GM10248 (cell line): ENCODE measurements at places on chromosomes 3 and 15.

DNA sequence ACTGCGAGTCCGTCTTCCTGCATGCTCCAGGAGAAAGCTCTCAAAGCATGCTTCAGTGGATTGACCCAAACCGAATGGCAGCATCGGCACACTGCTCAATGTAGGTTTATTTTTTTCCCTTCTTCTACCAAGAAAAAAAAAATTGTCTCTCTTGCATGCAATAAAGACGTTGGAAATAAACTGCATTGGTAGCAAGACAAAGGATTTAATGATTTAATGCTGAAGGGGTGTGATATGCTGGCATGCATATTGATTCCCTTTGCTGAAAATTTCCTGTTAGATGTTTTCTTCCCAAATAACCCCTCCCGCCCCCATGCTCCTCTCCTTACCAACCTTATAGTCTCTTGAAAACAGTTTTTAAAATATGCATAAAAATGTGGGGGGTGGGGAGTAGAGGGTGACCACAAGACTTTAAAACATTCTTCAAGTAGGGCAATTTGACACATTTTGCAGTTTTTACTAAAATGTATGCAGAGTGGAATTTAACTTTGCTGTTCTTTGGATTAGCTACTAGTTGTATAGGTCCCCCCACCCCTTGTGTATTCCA, 799 bp downstream of the RARB start:
- no peak for DNase-seq

DNA sequence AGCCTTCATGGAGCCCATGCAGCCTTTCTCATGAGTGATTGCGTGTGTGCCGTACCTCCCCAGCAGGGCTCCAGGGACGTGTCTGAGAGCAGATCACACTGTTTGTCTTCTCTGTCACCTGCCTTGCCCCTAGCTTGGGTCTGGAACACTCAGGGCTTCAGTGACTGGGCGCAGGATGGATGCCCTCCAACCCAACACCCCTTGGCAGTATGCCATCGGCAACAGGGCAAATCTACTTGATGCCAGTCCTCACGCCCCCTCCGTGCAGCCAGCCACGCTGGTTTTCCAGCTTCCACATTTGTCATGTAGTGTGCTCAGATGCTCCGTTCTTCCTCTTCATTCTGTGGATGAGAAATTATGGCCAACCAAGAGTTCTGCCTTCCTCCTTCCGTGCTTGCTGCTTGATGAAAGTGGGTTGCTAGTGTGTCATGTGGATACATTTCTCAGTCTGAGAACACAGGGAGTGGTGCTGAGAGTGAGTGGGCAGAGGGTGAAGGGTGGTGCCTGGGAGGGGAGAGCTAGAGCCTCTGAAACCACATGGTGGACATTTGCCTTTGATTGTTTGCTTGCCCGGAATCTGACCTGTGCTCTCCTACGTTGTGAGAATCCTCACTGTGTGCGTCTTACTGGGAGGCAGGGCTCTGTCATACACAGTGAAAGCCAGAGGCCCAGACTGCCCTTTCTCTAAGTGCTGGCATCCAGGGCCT, 97.2 kb downstream of the FAM43A start:
- DNase-seq: no peak

GRCh38 chr3:53530205-53530604, 35.8 kb downstream of the CACNA1D start:
- DNase-seq: no peak

DNA sequence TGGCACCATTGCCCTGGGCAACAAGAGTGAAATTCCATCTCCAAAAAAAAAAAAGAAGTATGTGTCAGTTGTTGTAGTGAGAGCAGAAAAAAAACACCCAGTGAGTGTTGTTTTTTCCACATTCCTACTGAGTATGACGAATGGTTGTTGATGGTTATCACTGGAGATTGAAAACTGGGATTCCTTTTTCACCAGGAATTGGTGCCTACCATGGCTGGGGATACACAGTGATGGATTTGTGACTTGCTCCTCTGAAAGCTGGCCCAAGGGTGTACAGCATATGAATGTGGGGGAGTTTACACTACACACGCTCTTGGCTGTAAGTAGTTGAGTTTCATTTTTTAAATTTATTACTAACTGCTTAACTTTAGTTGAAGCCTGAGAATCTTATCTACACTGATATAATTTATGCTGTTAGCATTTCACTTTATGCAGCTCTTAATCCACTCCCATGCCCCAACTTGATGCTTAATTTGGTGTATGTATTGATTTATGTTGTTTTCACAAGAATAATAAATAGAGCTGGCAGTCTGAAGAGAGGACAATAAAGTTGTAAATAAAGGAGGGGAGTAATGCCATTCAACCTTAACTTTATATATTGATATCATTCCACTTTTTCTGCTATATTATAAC, 56.0 kb upstream of the MME start:
- no peak for DNase-seq

- DNase-seq: no peak
Measured at GRCh38 chr3:4413467-4413866, 53.6 kb downstream of the SUMF1 start.

DNA sequence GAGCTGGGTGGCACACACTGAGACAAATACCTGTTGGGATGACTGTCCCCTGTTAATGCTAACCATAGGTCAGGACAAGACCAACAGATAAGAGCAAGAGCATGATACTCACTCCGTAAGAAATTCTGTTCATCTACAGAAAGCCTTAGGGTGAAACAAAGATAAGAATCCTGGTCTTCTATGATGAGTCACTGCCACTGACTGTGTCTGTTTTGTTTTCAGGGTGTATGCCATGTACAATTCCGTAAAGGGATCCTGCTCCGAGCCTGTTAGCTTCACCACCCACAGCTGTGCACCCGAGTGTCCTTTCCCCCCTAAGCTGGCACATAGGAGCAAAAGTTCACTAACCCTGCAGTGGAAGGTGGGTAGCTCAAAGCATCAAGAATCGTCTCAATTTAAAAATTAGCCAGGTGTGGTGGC, 141.1 kb downstream of the GHSR start:
- DNase-seq: no peak

DNA sequence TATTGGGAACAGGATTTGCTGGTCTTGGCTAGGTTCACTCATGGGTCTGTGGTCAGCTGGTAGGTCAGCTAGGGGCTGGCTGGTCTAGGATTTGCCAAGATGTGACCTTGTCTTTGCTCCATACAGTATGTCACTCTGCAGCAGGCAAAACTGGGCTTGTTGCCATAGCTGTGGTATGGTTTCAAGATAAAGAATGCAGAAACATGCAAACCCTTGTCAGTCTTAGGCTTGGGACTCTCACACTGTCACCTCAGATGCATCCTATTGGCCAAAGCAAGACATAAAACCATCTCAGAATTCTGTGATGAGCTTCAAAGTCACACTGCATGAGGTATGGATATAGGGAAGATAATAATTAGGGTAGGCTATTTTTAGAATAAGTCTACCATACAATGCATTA, 66.6 kb upstream of the TBC1D5 start:
- no peak for DNase-seq

GRCh38 chr3:73479325-73479724, 145.4 kb downstream of the PDZRN3 start:
- DNase-seq: no peak

DNA sequence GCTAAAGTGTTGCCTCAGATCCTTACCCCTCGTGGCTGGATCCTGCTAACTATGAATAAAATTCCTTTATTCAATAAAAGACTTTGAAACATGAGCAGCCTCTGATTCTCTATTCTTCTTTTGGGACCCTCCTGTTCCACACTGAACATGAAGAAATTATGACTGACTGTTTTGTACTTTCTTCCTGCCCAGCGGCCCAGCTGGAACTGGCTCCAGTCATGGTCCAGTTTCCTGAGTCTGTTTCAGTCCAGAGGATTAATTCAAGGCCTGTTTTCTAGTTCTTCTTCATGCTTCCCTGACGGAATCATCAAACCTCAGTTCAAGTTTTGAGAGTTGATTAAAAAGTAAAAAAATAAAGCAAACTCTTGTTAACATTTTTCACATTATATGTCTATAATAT, 52.6 kb upstream of the CP start:
- no peak for DNase-seq

DNA sequence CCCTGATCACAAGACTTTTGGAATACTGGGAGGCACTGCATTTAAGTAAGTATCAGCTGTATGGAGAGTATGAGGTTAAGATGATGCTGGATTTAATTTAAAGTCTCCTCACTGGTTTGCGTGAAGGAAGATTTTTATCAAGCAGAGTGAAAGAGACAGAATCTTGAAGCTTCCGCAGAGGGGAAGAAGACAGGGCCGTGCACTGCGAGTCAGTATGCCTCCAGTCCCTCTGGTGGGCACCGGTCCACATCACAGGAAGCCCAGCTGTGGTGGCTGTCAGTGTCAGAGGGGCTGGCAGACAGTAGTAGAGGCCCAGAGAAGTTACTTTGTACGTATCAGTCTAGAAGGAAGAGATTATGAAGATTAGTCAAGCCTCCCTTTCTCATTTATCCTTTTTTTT, 379.0 kb upstream of the TPRG1 start:
- no peak for DNase-seq

GRCh38 chr15:29139540-29140459, 129.8 kb downstream of the NSMCE3 start:
- peak; percentile 81 for DNase-seq

GRCh38 chr3:175659670-175660350, 800.7 kb downstream of the NAALADL2 start:
- DNase-seq: no peak

DNA sequence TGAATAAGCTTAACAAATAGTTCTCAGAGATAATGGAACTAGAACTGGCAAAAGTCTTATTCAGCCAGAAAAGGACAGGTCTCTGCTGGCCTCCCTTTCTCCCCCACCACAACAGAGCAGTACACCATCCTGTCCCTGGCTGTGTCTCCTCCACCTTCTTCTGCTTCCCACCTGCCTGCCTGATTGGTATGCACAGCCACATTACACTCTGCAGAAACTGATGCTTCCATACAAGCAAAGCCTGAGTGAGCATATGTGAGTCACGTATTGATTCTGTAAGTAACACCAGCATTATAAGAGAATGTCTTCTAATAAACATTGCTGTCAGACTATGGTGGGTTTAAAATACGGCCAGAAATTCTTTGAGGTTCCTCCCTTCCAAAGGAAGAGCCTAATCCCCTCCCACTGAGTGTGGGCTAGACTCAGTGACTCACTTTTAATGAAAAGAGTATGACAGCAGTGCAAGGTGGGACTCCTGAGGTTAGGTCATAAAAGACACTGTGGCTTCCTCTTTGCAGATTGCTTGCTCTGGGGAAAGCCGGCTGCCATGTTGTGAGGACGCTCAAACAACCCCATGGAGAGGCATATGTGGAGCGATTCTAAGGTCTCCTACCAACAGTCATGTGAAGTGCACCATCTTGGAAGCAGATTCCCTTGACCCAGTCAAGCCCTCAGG, 44.4 kb downstream of the ANXA2 start:
- DNase-seq: no peak
